ENCODE measurements at places on chromosomes 4 and X.

GRCh38 chr4:7389719-7390118 is 45.0 kb downstream of the PSAPL1 start:
- H3K36me3 ChIP-seq, result no peaks in the 10 kb centered on the region
- H3K4me3 ChIP-seq, result no peak overlapping the region
- H3K27me3 ChIP-seq, result peaks cover 45% of the 10 kb centered on the region
- H3K4me1 ChIP-seq, result no peaks in the 10 kb centered on the region
- no peak for DNase-seq

DNA sequence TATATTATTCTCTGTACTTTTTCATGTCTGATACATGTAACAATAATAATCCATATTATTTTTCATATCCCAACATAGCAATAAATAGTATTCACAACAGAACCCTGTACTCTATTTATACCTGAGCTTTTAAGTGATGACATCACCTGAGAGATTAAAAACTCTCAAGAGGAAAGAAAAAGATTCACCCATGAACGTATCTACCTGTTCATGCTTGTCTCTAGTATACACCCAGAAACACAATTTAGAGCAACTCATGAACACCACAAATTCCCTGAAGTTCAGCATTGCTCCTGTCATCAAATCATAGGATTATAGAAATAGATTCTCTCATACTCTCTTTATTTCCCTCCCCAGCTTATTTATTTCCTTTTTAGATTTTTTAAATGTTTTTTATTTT is 185.9 kb downstream of the GABRB1 start:
- H3K27me3 ChIP-seq, result peaks cover 38% of the 10 kb centered on the region
- H3K4me1 ChIP-seq, result no peaks in the 10 kb centered on the region
- DNase-seq, result no peak
- no peak overlapping the region for H3K4me3 ChIP-seq
- H3K27ac ChIP-seq, result no peak overlapping the region
- no peaks in the 10 kb centered on the region for H3K36me3 ChIP-seq

GRCh38 chr4:186904101-186904500 is 180.4 kb upstream of the FAT1 start:
- H3K36me3 ChIP-seq, result peaks cover 2% of the 10 kb centered on the region
- no peak overlapping the region for H3K27ac ChIP-seq
- DNase-seq, result no peak
- no peaks in the 10 kb centered on the region for H3K27me3 ChIP-seq
- H3K4me1 ChIP-seq, result no peaks in the 10 kb centered on the region
- H3K4me3 ChIP-seq, result no peak overlapping the region

DNA sequence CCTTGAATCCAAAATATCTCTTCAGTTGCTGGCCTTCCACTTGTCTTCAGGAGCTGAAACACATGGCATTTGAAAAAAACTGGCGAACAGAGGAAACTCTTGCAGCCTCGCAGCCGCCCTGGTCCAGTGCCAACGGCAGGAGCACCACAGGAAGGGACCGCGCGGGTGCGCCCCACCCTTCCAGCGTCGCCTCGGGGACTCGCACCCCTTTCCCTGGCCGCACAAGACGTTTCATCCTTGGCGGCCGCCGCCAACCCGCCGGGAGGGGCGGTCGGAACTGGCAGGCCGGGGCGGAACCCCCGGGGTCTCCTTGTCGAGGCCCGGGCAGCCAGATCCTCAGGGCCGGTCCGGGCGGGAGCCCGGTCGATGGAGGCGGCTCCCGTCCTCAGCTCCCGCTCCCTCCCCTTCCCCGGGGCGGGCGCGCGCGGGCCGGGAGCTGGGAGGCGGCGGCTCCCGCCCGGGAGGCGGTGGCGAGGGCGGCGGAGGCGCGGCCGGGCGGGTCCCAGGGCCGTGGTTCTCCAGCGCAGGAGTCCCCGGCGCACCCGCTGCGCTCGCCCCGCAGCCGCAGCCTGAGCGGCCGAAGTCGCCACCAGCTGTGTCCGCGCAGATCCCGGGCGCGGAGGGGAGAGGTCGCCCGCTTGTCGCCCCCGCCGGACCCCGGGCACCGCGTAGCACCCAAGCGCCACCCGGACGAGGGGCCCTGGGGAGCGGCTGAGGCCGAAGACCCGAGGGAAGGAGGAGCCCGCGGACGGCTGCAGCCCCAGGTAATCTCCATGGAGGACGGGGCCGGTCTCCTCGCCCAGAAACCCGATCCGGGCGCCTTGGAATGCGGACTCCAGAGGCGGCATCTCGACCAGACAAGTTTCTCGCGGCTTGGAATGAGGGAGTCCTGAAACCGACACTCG is 886 bp upstream of the NDST3 start:
- H3K4me3 ChIP-seq, result no peak overlapping the region
- no peaks in the 10 kb centered on the region for H3K4me1 ChIP-seq
- no peaks in the 10 kb centered on the region for H3K36me3 ChIP-seq
- no peak for DNase-seq
- H3K27ac ChIP-seq, result no peak overlapping the region

DNA sequence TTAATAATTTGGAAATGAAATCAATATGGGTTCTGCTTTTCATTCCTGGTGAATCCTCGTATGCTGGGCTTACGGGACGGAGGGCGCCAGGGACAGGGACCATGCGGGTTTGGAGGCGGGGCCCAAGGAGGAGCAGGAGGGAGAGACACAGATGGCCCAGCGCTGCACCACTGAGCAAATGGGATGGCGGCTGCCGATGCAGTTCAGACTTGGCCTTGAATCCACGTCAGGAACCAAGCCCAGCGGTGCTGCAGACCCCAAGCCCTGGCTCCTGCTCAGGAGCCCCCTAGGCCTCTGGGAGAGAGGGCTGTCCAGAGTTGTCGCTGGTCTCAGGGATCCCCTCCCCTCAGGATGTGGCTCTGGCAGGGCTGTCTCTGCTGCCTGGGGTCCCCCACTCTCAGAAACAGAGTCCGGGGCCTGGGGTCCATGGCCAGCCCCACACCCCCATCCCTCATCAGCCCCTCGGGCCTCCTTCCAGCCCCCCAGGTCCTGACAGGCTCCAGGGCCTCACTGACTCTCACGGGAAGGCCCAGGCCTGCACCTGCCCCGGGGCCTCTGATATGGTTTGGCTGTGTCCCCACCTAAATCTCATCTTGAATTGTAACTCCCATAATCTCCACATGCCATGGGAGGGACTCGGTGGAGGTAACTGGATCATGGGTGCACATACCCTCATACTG is 75.2 kb downstream of the FAM53A start:
- H3K4me3 ChIP-seq, result no peak overlapping the region
- H3K36me3 ChIP-seq, result peaks cover 3% of the 10 kb centered on the region
- no peak for DNase-seq
- no peak overlapping the region for H3K27ac ChIP-seq

DNA sequence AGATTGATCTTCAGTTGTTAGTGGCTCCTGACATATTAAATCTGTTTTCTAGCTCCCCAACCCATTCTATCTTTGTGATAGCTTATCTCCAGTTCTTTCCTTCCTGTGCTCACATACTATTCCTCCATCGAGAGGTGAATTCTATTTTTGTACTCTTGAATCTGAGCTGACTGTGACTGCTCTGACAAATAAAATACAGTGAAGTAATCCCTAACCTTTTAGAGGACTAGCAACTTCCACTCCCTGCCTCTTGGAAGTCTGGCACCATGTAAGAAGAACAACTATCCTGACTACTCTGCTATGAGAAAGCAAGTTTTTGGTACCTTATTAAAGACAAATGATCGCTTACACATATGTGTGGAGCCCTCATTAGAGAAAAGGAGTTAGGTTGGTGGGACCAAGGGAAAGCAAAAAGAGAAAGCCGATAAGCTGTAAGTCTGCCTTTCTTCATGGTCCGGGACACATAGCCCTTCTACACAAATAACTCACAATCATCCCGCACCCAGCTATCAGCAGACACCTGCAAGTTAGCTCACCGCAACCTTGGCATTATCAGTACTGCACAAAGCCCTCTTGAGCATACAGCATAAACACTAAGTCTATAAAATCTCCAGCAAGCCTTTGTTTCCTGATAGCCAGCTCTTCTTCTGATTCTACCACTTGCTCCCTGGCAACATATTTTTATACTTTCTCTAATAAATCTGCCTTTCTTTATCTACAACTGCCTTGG is 13.5 kb upstream of the PPM1K start:
- H3K4me3 ChIP-seq, result no peak overlapping the region
- no peaks in the 10 kb centered on the region for H3K27me3 ChIP-seq
- no peaks in the 10 kb centered on the region for H3K36me3 ChIP-seq
- no peak overlapping the region for H3K27ac ChIP-seq
- H3K4me1 ChIP-seq, result no peaks in the 10 kb centered on the region

DNA sequence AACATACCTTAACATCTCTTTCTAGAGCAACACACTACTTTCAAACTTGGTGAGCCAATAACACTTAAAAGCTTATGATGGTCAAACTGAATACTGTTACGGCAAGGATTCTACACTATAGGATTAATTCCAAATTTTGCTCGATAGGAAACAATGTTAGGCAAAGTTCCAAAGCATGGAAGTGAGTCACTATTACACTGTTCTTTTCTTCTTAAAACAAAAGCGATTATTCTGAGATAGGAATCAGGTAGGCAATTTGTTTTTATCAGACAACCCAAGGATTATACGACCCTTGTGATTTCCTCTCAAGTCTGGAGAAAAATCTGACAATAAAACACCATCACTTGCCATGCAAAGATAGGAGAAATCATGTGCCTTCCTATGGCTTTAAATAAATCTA is 81.5 kb downstream of the HUWE1 start:
- no peak for DNase-seq
- H3K27ac ChIP-seq, result no peak overlapping the region
- H3K4me3 ChIP-seq, result no peak overlapping the region
- peaks cover 52% of the 10 kb centered on the region for H3K36me3 ChIP-seq
- no peaks in the 10 kb centered on the region for H3K4me1 ChIP-seq

- no peaks in the 10 kb centered on the region for H3K4me1 ChIP-seq
- H3K27me3 ChIP-seq, result no peaks in the 10 kb centered on the region
Measured at GRCh38 chr4:158299459-158300007, 89.2 kb downstream of the TMEM144 start.

DNA sequence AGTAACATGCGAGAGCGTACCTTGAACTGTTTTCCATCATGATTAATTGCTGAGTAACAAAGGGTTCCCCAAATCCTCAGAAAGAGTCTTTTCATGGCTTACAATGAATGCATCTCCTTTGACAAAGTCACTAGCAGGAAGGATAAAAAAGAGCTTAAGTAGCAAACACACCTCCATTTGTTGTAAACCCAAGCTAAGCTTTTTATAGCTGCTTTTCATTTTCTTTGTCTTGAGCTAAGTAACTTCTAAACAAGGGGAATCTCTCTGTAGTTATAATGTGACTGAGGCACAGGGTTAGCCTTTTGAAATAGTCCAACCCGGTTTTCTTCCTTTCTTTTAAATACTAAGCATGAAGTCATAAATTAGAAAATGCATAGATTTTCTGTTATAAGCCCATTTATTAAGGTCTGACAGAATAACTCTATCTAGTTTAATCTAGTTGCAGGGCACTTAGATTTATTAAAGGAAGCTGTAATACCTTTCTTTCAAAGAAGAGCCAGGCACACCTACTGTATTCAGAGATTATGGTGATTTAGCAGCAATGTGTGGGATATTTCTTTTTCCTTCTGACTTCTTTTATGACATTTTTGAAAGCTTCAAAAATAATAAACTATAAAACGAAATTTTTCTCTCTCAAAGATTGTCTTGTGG is 226.9 kb upstream of the SMIM31 start:
- H3K4me3 ChIP-seq, result no peak overlapping the region
- no peaks in the 10 kb centered on the region for H3K4me1 ChIP-seq
- H3K27me3 ChIP-seq, result no peaks in the 10 kb centered on the region
- H3K27ac ChIP-seq, result no peak overlapping the region
- no peaks in the 10 kb centered on the region for H3K36me3 ChIP-seq

- no peaks in the 10 kb centered on the region for H3K36me3 ChIP-seq
- no peak overlapping the region for H3K4me3 ChIP-seq
- H3K27ac ChIP-seq, result no peak overlapping the region
- H3K4me1 ChIP-seq, result no peaks in the 10 kb centered on the region
- DNase-seq, result no peak
Measured at GRCh38 chr4:76806346-76806745, 91.6 kb downstream of the SOWAHB start.

GRCh38 chr4:64407000-64407399 is 2.2 kb downstream of the TECRL start:
- H3K4me1 ChIP-seq, result no peaks in the 10 kb centered on the region
- no peak overlapping the region for H3K4me3 ChIP-seq
- DNase-seq, result no peak
- H3K27ac ChIP-seq, result no peak overlapping the region
- H3K36me3 ChIP-seq, result no peaks in the 10 kb centered on the region
